DMS79 (cell line): ENCODE measurements at places on chromosomes 3 and 15.
A peak's percentile ranks its signal among the peaks of the same experiment; 100 is the strongest.

DNA sequence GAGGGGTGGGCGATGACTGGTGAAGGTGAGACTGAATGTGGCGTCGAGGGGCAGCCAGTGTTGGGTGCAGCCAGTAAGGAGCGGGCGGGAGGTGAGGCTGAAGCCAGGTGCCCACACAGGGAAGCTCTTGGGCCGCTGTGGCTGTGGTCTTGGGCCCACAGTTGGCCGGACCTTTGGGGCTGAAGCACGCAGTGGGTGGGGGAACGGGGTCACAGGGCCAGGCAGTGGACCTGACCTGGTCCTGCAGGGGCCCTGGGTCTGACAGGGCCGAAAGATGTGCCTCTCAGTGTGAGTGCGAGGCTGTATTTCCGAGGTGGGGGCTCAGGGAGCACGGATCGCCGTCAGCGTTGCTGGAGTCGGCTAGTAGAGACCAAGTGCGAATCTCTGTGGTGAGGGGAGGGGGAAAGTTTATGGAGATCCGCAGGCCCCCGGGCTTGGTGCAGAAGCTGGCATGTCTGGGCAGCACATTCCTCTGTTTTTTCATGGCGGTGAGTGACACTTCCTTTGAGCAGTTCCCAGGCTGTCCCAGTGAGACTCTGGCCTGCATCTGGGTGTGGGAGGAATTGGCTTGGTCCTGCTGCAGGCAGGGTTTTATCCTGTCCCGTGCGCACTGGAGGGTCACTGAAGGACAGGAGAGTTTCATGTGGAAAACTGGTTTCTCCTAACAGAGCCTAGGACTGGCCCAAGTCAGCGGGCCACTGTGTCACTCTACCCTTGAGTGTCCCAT, 100.8 kb downstream of the TMEM266 start:
- DNase-seq, result no peak

DNA sequence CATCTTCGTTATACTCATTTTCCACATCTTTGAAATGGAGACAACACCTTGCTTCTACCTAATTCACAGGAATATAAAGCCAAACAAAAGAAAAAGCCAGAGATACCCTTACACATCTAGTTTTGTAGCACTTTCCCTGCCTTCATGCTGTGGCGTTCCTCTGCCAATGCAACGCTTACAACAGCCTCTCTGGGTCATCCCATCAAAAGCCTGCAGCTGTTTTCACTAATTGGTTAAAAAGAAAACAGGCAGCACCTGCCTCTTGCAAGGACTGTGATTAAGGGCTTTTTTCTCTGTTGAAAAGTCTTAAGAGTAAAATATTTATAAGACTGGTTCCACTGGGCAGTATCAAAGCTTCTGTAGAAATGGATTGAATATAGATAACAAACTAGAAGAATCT, 120.3 kb downstream of the FMN1 start:
- no peak for DNase-seq

- no peak for DNase-seq
Measured at GRCh38 chr3:32544894-32545293, 25.8 kb downstream of the DYNC1LI1 start.

GRCh38 chr3:175729466-175729865, 870.3 kb downstream of the NAALADL2 start:
- no peak for DNase-seq

DNA sequence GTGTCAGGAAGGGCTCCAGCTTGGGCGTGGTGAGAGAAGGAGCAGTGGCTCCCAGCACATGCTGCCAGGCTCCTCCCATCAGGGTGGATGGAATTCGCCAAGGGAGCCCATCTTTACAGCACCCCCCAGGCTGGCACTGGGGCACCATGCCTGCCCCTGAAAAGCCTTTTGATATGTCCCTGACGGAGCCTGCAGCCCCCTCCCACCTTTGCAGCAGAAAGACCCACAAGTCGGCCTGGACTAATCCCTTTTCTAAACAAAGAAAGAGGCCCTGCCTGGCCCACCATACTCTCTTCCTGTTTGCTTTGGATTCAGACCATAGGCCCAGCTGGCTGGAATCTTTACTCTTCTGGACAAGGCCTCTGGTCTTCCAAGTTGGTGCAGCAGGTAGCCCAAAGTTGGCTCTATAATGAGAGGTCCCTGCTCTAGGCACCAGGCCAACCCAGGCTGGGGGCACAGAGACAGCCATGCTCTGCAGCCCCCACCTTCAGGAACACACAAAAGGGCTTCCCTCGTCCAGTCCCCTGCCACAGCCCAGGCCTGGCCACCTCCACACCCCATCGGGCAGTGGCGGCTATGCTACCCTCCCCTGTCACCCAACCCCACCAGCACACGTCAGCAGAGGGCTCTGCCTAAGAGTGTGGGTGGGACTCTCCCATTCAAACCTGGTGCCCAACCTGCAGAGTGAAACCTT, 5.4 kb downstream of the ANPEP start:
- DNase-seq, result no peak

DNA sequence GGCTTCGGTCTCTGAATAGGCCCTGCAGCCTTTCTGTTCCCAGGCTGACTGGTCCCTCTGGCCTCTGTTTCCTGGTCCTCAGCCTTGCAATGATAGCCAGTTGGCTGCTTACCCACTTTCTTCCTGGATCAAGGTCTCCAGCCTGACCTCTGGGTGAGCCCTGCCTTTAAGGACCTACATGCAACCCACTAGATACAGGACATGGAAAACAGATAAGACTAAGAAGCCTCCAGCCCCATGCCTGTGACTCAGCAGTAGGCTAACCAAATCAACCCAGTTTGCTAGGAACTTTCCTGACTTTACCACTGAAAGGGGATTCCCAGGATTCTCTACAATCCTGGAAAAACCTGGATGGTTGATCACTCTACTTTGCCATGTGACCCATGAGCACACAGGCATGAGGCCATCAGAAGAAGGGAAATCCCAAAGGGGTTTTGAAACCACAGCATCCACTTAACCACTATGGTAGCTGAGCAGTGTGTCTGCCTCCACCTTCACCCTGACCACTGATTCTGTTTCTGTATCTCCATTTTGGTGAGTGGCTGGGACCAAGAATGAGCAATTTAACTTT, 188.1 kb downstream of the CHST2 start:
- no peak for DNase-seq

DNA sequence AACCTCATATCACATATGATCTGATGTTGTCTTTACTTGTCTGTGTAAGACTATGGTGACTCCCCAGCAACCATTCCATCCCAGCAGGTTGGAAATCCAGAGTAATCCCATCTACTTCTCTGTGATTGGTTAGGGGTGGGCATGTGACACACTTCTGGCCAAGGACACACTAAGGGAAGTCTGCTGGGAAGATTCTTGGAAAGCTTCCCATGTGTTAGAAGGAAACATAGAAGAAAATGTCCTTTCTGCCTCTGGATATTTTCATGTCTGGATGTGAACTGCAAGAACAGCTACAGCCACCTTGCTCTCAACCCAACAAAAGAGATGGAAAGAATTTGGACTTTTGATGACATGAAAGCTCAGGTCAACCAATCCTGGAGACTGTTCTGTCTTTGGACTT, 2.6 kb upstream of the UBE2Q2 start:
- DNase-seq, result no peak

DNA sequence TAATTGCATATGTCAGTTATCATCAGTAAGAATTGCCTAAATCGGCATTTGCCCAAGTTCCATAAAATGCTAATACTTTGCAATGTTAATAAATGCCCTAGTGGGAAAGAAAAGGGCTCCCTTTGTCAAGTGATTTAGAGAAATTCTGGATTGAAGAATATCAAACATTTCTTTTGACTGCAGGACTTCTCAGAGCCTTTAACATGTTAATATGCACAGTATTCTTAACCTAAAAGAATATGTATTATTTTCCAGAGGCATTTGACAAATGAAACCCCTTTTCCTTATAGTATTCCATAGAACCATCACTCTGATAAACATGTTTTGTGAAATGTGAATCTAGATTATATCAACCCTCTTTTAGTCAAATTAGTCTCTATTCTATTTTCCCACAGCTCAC, 452.2 kb upstream of the WNT5A start:
- no peak for DNase-seq

DNA sequence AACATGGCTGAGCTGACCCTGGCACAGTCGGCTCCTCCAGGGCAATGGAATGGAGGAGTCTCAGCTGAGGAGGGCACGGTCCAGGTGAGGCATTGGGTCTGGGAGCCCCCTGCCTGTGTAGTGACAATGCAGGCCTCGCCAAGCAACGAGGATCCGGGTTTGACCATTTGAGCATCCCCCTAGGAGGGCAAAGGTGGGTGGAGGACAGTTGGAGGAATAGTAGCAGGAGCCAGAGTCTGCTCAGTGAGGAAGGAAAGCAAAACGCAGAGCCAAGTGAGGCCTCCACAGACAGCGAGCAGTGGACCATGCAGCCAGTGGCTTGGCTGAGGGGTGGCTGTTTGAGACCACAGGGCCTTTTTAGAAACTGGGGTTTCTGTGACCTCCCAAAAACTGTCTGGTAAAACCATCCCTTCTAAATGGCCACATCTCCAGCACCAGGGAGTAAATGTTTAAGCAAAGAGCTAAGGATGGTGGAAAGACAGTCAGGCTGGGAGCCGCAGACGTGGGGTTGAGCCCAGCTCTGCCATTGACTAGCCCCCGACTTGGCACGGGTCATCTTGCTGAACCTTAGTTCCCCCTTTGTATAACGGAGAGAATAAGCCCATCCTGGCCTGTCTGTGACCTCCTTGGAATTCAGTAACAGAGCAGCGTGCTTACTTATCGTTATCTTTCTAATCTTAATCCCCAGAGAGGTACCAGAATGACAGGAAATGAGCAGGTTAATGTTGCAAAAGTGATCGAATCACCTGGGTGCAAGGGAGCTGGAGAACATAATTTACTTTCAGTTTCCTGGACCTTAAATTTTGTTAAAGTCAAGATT, 46.8 kb downstream of the CMTM6 start:
- no peak for DNase-seq

DNA sequence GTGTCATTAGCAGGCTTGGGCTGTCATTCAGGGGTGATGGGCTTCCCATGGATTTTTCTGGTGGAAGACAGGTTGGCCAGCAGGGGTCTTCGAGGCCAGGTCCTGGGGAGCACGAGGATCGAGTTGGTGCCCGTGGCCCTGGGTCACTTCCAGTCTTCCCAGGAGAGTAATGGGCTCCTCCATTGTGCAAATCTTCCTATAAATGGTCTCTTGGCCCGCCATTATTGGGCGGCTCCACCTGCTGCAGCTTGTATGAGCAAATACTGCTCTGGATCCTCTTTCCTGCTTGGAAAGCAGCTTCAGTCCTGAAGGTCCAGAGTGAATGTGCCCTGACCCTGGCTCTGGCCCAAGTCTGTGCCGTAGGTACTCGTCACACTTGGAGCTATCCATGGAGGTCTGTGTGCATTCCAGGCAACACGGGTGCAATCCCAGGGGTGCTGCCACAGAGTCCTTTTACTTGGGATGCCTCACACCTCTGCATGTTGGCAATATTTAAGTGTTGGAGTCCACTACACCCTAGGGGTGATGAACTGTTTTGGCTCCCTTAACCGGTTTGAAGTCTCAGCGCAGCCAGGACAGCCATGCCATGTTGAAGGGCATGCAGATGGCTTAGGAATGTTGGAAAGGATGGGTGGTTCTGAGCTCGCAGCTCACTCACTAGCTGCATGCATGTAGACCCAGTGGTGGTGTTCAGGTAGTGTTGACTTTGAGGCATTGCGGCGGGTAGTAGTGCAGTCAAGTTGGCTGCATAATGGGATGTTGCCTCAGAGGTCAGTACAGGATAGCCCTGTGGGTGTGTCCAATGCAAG, 97.6 kb downstream of the SNRPN start:
- no peak for DNase-seq

GRCh38 chr15:73368301-73369136, at the start of gene HCN4:
Gene HCN4, minus strand, starts transcription at chr15:73368958. Its CDS starts 688 bp downstream, at chr15:73368270.
- no peak for DNase-seq

DNA sequence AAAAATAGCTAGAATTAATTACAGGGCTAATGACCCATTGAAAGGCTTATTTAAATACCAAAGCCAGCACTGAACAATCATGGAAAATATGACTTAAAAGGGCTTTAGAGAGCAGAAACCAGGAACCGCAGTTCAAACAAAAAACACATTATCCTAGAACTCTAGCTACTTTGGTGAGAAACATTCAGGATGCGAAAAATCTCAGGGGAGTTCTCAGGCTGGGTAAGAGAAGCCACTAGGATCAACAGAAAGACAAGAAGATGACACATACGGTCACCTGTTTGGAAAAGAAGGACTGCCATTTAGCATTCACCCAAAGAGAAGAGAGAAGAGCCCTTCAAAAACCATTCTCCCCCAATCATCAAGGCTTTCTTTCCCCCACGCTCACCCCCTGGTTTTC, 75.6 kb upstream of the ICE2 start:
- peak; percentile 24 for DNase-seq

GRCh38 chr15:66841953-66842681, 140.1 kb downstream of the SMAD6 start:
- DNase-seq, result no peak

GRCh38 chr15:37032091-37032775, 68.1 kb downstream of the MEIS2 start:
- DNase-seq, result peak; percentile 22

GRCh38 chr15:38463893-38464292, 10.0 kb downstream of the FAM98B start:
- peak; percentile 7 for DNase-seq

DNA sequence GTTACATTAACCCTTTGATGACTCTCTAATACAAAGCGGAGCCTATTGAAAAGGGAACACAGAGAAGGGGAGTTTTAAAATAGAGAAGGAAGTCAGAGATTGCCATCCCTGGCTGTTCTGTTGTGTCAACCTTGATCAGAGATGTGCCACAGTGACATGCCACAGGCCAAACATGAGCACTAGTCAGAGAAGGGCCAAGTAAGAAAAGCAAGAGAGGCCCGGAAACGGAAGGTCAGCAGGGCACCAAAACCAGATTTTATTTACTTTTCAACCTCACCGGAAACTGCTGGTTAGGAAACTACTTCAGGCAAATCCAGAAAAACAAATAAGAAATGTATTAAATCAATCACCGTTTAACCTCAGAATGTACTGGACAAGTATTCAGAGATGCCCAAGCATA, 171.8 kb downstream of the ALCAM start:
- DNase-seq, result no peak

- DNase-seq, result no peak
Measured at GRCh38 chr3:142777927-142778326, 54.1 kb downstream of the TRPC1 start.

- DNase-seq, result no peak
Measured at GRCh38 chr3:49754536-49754935, 30.8 kb upstream of the GMPPB start.

DNA sequence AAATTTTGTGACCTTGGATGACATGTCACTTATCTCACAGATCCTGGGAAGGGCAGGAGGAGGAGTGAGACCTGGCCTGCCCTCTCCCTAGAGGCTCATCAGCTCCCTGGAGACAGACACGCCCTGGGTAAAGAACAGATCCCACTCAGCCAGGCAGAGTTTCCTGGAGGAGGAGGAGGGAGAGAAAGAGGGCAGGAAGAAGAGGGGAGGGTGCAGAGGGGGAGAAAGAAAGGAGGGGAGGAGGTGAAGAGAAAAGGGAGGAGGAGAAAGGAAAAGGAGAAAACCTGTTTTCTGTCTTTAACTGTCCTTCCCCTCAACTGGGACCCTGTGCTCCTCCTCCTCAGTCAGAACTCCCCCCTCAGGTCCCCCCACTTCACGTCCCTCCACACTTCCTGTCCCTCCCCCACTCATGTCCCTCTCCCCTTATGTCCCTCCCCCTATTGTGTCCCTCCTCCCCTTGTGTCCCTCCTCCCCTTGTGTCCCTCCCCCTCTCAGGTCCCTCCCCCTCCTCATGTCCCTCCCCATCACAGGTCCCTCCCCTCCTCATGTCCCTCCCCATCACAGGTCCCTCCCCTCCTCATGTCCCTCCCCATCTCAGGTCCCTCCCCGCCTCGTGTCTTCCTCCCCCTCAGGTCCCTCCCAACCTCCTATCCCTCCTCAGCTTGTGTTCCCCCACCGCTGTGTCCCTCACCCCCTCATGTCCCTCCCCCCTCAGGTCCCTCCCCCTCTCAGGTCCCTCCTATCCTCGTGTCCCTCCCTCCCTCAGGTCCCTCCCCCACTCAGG, 52.3 kb upstream of the CGNL1 start:
- no peak for DNase-seq
